Activated CD4-positive, alpha-beta T cell treated with anti-CD3 and anti-CD28 coated beads, Interleukin-2, amount 50 U/mL, for 4 hours (primary cell): ENCODE measurements at places on chromosomes 1 and 21.
A peak's percentile ranks its signal among the peaks of the same experiment; 100 is the strongest.

DNA sequence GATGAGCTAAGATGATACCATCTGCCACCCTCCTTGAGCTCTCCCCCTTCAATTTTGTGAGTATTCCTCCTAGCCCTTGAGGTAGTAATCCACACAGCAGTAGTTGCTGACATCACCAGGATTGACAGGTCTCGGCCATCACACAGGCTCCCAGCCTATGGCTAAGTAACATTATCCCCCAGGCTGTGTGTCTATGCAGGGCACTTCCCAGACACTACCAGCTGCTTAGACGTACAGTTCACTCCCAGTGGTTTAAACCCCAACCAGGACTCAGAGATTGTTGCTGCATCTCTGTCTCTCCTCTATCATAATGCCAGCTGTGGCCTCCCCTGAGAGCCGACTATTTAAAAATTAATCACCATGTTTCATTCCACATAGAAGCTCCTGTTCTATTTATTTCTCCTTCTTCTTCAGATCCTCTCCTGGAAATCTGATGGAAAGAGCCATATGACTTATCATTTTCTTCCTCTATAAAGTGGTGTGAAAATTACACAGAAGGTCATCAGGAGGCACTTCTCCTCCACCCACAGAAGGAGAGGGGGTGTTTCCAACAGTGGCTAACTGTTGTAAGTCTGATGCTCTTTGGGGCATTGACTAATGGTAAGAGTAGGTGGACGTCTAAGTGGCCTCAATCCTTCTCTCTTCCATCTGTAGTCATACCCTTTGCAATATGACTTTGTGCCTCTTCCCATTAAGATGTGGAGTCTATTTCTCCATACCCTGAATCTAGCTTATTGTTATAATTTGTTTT, 396.3 kb downstream of the SETD4 start:
- no peak for DNase-seq

- no peak for DNase-seq
These were observed 50.3 kb upstream of the L1TD1 start for GRCh38 chr1:62144238-62144831.

DNA sequence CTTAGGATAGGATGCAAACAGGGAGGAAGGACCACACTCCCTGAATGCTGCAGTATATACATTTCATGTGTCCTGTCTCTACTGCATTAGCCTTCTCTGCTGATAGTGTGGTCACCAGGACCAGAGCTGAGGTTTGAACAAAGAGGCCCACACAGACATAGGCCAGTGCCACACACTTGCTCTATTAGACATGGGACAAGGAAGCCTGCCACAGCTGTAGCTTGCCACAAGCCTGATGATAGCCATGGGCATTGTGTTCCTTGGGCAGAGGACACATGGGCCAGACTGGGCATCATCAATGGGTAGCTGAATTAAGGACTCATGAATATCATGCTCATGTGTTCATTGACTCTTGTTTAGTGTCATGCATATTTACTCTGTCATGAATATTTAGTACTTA, 10.4 kb downstream of the CAMSAP2 start:
- DNase-seq, result no peak

DNA sequence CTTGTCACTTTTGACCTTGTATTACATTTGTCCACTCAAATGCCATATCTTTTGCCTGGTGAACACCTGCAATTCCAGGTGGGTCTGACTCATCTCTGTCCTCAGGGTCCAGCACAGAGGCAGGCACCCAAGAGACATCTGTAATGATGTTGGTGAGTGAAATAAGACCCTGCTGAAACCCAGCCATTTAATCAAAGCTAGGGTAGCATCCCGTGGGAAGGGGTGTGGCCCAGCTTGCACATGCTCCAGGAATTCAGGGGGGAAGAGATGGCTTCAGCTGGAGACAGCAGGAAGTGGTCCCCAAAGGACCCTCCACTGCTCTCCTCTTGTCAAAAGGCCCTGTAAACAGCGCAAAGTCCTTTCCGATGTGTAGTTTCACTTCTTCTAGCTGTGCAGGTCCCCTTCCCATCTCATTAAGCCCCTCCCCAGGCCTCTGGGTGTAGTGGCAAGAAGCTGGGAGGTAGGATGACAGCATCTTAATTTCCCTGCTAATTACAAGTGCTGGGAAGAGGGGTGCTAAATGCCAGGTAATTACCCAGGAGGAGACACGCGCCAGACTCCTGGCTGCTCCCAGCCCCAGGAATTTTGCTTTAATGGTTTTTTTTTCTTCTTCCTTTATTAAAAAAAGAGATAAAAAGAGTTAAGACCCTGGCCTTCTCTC, 54.4 kb upstream of the TRABD2B start:
- no peak for DNase-seq

GRCh38 chr1:230545181-230545580, 97.1 kb upstream of the COG2 start:
- no peak for DNase-seq

DNA sequence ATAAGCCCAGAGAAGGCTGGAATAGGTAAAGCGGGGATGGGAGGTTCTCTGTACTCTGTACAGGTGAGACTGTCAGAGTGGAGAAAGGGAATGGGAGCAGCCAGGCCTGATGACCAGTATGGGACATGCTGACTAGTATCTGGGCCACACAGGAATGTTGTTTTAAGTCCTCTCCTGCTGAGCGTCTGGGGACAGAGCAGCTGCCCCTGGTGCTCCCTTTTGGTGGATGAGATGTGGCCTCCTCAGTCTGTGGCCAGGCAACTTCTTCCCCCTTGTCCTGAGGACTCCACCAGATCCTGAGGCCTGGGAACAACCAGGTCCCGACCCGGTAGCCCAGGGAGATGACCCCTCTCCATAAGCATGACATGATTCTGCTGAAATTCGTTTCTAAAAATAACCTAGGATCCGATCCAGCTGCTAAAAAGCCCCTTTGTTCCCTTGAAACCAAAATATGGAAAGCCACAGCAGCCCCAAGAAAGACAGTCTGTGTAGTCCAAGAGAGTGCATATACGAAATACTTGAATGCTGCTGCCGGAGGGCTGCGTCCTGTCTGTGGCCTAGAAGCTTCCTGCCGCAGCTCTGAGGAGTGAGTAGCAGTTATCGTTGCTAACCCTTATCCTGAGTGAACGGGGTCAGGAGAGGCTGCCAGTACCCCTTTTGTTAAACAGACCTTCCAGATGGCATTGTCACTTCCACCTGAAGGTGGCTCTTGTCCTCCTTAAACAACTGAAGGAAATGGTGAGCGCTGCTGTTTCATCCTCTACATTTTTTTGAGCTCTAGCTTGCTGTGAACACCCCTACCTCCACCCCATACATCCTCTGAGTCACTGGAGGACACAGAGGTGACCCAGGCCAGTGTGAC, 47.1 kb downstream of the ATP2B4 start:
- peak; percentile 50 for DNase-seq

DNA sequence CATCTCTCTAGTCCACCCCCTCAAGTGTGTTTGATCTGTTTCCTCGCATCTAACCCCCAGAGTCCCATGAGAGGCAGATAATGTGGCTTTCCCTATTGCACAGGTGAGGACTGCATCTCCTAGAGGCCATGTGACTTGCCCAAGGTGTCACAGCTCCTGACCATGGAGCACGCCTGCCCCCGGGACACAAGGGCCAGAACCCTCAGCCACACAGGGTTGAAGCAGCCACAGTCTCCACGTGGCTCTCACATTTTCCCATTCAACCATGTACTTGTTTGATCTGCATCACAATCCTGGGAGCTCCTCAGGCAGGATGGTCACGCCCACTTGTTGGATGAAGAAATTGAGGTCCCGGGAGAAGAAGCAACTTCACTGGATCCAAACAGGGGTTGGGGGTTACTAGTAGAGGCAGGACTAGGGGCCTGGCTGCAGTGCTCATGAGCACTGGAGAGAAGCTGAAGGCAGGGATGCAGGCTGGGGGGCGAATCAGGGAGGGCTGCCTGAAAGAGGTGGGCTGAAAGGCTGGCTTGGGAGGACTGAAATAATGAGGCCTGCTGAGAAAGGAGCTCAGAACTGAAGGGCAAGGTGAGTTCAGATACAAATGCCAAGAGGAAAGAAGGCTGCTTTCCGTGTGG, 207.9 kb downstream of the PTPRU start:
- DNase-seq, result no peak

DNA sequence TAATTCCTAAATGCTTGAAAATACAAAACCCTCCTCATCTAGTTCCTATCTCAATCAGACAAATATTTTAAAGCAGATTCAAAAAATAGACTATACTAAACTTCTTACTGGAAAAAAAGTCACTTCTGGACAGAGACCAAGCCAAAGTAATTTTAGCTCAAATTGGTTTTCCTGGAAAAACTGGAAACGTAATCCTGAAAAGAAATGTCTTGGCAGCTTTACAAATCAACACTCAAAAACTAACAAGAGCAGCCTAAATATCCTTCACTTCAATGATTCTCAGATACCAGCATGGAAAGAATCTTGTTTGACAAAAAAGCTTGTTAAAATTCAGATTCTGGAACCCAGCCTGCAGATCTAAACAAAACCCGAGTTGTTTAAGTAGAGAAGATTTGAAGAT, 9.1 kb upstream of the GPR88 start:
- DNase-seq, result no peak

- DNase-seq, result no peak
These were observed 13.3 kb upstream of the GSTM4 start for GRCh38 chr1:109642626-109643025.

- DNase-seq, result no peak
These were observed 16.7 kb downstream of the AMPD2 start for GRCh38 chr1:109636201-109636952.

GRCh38 chr21:30391492-30392025, 4.3 kb upstream of the KRTAP13-1 start:
- DNase-seq, result no peak

DNA sequence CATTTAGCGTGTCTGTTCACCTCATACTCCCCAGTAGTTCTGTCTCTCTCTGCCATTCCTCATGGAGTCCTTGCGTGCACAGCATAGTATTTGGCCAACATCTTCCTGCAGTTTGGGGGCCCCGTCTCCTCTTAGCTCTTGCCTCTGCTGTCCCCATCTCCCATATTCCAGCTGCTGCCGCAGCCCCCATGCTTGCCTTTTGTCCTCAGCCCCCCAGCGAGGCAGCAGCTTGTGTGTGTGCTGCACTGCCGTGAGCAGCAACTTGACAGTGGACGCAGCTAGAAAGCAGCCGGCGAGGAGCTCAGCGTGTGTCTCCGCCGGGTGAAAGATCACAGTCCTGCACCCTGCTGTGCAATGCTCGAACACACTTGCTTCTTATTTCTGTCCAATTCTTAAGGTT, 164.2 kb upstream of the COL6A1 start:
- DNase-seq, result no peak

DNA sequence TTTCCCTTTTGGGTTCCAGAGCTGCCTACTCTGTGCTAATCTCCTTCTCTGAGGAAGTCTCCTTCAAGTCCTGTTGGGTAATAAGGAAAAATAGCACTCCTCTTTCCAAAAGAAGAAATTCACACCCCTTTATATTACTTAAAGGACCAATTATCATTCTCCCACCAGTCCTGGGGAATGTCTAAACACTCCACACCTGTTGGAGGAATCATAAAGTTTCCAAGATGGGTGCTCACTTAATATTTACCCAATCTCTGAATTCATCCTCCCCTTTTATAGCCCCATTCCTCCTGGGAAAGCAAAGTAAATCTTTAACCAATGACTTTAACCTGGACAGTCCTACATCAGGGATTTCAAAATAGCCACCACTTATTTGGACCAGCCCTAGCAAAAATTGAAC, 873.1 kb downstream of the KCNT2 start:
- no peak for DNase-seq

GRCh38 chr21:42316891-42317290, 1.7 kb upstream of the TFF3 start:
- DNase-seq, result no peak

DNA sequence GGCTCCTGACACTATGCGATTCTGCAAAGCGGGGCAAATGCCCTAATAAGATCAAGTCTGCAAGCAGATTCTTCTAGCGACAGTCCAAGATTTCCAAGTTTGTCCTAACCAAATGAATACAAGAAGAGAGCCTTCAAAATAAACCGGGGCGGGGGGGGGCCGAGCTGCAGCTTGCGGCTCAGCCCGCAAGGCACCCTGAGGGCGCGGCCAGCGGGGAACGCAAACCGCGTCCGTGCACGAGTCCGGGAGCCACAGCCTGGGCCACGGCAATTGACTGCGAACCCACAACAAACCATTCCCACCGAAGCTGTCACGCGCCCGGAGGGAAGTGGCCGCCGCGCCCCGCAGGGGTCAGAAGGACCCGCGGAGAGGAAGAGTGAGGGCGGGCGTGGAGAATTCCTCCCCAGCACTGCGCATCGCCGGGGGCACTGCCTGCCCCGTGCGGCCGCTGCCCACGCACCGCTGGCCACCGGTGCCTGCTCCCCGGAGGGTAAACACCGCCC, 687 bp downstream of the TGFBR3 start:
- no peak for DNase-seq

- no peak for DNase-seq
These were observed 752 bp upstream of the ACTA1 start for GRCh38 chr1:229434641-229435051.

DNA sequence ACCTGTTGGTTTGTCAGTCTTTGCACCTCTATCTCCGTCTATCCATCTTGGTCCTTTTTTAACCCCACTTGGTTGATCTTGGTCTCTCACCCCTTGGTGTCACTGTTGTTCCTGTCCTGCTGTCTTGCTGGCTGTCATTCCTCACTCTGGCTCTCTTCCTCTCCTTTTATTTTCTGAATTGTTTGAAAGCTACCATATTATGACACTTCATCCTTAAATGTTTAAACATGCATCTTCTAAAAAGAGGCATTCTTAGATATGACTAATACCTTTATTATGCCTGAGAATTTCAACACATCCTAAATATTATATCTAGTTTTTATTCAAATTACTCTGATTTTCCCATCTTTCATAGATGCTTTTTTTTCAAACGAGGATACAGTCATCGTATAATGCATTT, 37.0 kb downstream of the BACH1 start:
- no peak for DNase-seq

- DNase-seq, result no peak
These were observed 9.6 kb upstream of the SMYD2 start for GRCh38 chr1:214271174-214271858.

GRCh38 chr1:222443566-222443965, 104.3 kb downstream of the HHIPL2 start:
- DNase-seq, result no peak

- no peak for DNase-seq
These were observed 88.4 kb upstream of the C1orf174 start for GRCh38 chr1:3988431-3988830.

DNA sequence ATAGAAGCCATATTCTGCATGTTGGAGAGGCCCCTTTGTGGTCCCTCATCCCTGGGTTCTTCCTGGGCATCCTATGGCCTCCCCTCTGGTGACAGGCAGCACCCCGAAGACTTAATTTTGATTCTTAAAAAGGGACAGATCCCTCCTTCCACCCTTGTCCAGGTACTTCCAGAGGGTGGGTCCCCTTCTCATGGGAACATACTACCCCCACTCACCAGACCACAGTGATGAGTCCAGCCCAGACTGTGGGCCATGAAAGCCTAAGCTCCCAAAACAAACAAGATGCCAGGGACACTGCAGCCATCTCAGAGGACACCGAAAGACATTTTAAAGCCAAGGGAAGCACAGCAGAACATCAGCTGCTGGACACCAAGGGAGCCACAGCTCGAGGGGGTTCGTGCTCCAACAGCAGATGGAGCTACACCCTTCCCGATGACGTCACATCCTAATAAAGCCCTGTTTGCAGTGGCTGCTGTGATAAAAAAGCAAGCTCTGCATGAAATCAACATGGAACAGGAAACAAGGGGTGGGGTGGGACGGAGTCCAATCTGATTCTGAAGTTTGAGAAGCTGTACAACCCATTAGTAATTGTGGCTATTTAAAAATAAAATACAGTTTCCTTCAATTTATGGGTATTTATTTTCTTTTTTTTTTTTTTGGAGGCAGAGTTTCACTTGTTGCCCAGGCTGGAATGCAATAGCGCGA, 32.4 kb downstream of the GNB1 start:
- DNase-seq, result peak; percentile 10
